ELR (cell line): ENCODE measurements at places on chromosomes 5 and 9.

DNA sequence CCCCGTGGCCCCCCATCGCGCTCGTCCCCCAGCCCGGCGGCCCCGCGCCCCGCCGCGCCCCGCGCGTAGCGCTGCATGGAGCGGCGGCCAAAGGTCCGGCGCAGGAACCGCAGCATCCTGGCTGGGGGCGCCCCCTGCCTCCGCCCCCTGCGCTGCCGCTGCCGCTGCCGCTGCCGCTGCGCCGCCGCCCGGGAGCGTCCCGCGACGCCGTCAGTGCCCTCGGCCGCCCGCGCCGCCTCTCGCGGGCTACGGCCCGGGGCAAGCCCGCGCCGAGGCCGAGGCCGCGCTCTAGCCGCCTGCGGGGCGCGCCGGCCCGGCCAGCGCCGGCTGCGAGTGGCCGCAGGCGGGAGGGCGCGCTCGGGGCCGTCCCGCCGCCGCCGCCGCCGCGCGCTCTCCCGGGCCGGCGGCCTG, 523 bp downstream of the EPB41L4B start:
- peak; percentile 45 for DNase-seq

- DNase-seq = no peak
Measured at GRCh38 chr5:18975624-18976023, 1012.4 kb downstream of the CDH18 start.

DNA sequence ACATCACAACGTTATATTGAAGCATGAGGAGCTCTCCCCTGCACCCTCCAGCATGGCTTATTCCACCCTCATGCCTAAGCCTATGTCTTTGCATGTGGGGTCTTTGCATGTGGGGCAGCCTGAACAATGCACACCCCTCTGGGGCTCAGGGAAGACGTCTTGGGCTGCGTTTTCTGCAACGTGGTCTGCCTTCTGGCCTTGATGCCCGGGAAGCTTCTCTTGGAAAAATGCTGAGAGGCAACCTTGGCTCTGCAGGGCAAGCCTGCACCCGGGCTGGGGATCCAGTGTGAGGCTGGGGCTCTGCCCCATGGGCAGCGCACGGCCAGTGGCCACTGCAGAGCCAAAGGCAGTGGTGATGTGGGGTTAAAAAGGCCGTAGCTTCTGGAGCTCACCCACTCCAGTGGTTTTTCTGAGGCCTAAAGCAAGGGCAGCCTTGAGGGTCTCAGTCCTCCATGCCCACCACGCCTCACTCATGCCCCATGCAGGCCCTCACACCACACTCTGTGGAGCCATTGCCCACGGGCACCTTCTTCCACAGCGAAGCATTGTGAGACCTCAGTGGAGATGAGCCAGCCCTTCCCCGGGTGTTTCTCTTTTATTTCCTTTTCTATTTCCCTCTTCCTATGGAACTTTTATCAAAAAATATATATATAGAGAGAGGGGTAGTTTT, 112.2 kb downstream of the MRPL36 start:
- DNase-seq = no peak

- DNase-seq = no peak
Measured at GRCh38 chr9:136026266-136026942, 65.2 kb upstream of the UBAC1 start.

DNA sequence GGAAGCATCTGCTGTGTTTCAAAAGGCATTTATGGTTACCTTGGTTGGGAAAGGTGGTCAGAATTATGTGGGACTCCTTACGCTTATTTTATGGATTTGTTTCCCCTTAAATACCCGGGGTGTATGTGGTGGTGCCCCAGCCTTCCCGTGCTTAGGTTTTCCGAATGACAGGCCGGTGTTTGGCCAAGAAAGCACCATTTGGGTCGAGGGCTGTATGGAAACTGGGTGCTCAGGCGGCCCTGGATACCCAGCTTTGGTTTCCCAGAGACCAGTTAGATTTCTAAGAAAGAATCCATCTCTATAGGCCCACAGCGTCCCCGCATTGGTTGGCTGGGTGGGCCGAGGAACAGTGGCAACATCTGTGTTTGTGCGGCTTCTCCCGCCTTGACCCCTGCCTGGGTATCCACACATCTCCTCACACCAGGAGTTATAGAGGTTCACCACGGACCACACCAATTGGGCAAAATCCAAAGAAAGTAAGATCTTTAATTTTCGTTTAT, 868 bp downstream of the ARHGEF28 start:
- DNase-seq = no peak

- DNase-seq = no peak
Measured at GRCh38 chr5:38536968-38537367, 19.5 kb downstream of the LIFR start.

- peak; percentile 74 for DNase-seq
Measured at GRCh38 chr5:177357459-177358351, at the start of gene RGS14. RGS14 (plus strand) TSS chr5:177357924; CDS start chr5:177358025, 101 bp downstream.

- no peak for DNase-seq
Measured at GRCh38 chr5:145228564-145228963, 606.6 kb downstream of the PRELID2 start.

DNA sequence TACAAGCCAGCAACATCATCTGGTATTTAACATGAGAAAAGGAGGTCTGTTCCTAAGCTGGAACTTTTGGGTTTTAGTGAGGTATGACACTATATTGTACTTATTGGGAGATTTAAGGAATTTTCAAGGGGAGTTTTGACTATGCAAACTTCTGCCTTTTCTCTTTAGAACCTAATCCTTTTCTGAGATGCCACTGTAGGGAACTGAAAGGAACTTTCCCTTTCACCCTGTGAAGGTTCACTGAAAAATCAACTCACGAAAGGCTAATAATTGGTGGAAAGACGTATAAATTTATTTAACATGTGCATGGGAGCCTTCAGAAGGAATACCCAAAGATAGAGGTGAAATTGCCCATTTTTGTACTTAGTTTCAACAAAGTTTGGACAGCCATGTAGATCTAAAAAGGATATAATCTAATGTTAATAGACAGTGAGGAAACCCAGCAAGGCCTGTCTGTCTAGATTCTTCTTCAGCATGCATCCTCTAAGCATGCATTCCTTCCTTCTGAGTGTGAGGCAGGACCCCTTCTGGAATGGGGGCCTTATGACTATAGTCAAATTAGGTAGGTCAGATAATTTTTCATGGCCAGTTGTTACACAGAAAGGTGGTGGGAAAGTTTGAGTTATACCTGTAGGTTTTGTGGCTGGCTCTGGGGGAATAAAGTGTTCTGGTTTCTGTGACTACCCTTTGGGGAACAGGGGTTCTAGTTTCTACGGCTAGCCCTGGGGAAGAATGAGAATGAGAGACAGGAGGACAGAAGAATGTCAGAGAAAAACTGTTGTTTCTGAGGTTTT, 200.3 kb downstream of the C9orf152 start:
- peak; percentile 44 for DNase-seq

- peak; percentile 40 for DNase-seq
Measured at GRCh38 chr9:137411260-137411644, 11.7 kb downstream of the EXD3 start.

DNA sequence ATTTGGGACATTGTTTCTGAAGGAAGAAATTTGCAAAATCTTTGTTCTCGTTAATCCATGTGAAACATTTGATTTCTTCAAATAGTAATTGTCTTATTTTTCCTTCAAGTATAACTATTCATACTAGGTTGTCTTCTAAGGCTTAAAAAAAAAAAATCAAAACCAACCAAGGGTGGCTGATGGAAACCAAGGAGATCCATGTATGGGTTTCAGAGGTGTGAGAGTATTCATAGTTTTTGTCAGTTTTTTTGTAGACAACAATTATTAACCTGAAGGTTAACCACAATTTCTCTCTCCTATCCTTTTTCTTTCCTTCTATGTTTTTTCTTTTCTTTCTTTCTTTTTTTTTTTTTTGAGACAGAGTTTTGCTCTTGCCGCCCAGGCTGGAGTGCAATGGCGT, 35.4 kb downstream of the KDM4C start:
- no peak for DNase-seq

- DNase-seq = no peak
Measured at GRCh38 chr5:20615888-20616563, 628.0 kb upstream of the CDH18 start.

GRCh38 chr5:84605241-84605640, 220.6 kb upstream of the EDIL3 start:
- no peak for DNase-seq

GRCh38 chr5:56247592-56247991, 14.5 kb upstream of the ANKRD55 start:
- DNase-seq = no peak

- no peak for DNase-seq
Measured at GRCh38 chr9:38250279-38251035, 142.0 kb upstream of the ALDH1B1 start.

- peak; percentile 89 for DNase-seq
Measured at GRCh38 chr5:140240987-140241706, 61.8 kb downstream of the PFDN1 start.

DNA sequence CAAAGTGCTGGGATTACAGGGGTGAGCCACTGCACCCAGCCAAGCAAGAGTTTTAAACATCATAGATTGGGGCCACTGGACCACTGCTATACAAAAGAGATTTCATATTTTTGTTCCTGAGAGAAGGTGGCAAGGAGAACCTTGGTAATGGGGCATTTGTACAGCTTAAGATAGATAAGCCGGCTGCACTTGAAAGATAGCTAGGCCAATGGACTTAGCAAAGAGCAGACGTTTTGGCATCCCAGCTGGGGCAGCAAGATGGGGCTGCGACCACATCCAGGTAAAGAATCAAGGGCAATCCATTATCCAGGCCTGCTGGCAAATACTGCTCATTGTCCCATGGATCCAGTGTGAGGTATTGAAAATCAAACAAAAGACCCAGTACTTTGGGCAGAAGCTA, 3.9 kb upstream of the ISCA1 start:
- DNase-seq = no peak

DNA sequence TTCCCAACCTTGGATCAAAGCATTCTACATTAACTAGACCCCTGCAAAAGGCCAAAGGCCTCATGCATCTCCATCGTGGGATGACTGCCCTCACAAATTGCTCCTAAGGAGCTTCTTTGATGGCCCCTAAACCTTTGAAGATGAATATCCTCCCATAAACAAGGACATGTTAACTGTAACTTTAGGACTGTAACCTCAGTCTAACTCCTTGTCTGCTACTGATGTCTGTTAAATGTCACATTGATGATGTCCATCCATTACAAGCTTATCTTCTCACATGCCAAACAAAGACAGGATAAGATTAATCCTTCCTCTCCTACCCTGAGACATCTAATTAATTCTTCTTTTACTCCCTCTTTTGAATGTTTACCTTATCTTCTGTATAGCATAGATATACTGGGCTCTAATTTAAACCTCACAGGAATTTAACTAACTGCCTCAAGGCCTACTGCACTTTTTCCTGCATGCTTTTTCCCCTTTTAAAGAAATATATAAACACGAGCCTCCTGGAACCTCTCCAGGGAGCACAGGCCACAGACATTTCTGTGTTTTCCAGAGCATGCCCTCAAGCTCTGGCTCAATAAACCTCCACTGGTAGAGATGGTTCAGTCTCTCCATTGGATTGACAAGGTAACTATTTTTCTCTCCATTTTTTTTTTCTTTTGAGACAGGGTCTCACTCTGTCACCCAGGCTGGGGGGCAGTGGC, 90.6 kb upstream of the SLC25A48 start:
- DNase-seq = no peak

GRCh38 chr9:30935730-30936129, 1448.7 kb upstream of the ACO1 start:
- DNase-seq = no peak

- DNase-seq = peak; percentile 96
Measured at GRCh38 chr5:37889612-37890317, 49.9 kb upstream of the GDNF start.

DNA sequence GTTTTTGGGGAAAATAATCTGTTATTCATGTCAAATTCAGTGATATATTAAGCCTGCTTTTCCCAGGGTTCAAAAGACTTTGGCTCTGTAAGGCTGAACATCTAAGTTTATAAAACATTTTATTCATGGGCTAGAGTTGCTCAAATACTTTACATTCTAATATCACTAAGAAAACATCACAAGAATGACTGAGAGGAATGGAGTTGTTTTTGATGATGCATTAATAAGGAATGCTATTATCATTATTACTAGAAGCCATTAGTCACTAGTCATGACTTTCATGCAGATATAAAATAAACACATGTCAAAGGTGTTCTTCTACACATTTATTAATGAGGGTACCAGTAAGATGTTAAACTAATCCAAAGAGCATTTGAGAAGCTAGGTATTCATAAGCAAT, 185.5 kb upstream of the KCNN2 start:
- peak; percentile 86 for DNase-seq

- DNase-seq = peak; percentile 45
Measured at GRCh38 chr5:110258460-110259216, 467.8 kb downstream of the TMEM232 start.

DNA sequence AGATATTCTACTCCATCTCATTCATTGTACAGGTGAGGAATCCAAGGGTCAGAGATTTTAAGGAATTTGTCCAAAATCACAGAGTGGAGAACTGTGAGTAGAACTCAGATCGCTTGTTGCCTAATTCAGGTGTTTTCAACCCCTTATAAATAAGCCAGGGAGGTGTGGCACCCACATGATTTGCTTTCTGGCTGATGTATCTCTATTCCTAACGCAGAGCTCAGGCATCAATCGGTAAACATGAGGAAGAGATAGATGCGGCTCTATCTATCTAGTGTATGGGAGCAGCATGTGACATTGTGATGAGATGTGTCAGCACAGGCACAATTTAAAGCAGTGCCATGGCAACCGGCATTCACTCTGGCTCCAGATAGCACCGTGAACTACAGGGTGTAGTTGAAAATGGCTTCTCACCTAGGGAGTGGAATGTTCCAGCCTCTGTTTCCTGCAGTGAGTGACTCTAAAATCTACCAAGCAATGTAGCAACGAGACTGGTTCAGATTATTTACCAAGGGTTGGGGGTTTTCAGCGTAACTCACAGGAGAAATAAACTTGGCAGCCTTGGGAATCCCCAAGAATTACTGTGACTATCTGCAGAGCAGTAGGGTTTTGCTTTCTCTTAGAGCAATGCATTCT, 53.4 kb upstream of the SUB1 start:
- DNase-seq = peak; percentile 71

GRCh38 chr5:118551716-118552115, 436.6 kb downstream of the DTWD2 start:
- DNase-seq = no peak

- no peak for DNase-seq
Measured at GRCh38 chr5:163440954-163441353, 3.6 kb downstream of the CCNG1 start.

DNA sequence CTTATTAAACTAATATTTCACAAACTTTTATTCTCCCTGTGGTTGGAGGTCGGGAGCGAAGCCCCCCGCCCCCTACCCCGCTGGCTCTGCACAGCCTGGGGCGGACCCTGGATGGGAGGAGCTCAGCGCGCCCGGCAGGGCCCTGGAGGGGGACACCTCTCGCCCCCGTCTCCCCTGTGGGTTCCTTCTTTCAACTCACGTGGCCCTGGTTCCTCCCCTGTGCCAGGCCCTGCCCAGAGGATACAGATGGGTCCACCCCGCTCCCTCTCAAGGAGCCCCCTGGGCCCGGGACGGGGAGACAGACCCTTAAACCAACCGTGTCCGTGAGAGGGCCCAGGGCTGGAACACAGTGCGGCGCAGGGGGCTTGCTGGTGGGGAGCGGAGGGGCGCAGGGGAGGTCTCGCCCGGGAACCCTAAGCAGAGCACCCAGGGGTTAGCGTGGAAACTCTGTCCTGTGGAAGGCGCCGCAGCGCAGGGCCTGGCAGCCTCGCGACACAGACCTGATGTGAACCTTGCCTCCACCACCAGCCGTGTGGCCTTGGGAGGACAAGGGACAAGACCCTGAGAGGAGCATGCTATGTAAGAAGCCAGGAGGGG, 103.7 kb upstream of the MVB12B start:
- DNase-seq = no peak

GRCh38 chr9:76905791-76906646, at the start of gene PRUNE2:
PRUNE2 (minus strand) TSS chr9:76906114; CDS start chr9:76905963, 151 bp downstream.
- DNase-seq = peak; percentile 74
